ENCODE measurements at places on chromosomes 3 and 15.

- DNase-seq, result no peak
- no peak overlapping the region for H3K4me3 ChIP-seq
- no peaks in the 10 kb centered on the region for H3K36me3 ChIP-seq
- H3K27ac ChIP-seq, result no peak overlapping the region
- H3K27me3 ChIP-seq, result peaks cover 3% of the 10 kb centered on the region
Measured at GRCh38 chr15:54841701-54842305, 354.9 kb downstream of the RSL24D1 start.

DNA sequence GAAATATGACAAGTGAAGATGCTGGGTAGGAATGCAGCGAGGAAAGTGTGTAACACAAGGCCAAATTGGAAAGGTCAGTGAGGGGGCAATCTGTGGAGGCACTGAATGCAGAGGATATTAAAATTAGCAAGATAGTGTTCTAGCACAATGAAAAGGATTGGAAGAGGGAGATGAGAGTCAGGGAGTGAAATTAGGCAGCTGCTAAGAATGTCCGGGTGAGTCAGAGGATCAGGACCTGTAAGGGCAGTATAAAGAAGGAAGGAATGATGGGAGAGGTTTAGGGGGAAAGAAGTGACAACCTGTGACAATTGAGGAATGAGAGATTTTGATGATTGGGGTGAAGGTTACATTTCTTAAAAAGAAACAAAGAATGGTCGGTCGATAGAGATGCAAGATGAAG is 103.5 kb downstream of the UBE3A start:
- peaks cover 51% of the 10 kb centered on the region for H3K36me3 ChIP-seq
- no peak for DNase-seq
- no peak overlapping the region for H3K4me3 ChIP-seq

GRCh38 chr3:69209413-69209812 is 87.0 kb upstream of the LMOD3 start:
- no peak for DNase-seq
- peaks cover 17% of the 10 kb centered on the region for H3K4me1 ChIP-seq

- DNase-seq, result no peak
- peaks cover 2% of the 10 kb centered on the region for H3K27me3 ChIP-seq
- peaks cover 2% of the 10 kb centered on the region for H3K4me1 ChIP-seq
- no peaks in the 10 kb centered on the region for H3K36me3 ChIP-seq
- no peak overlapping the region for H3K4me3 ChIP-seq
Measured at GRCh38 chr3:7503431-7503830, 642.5 kb downstream of the GRM7 start.

DNA sequence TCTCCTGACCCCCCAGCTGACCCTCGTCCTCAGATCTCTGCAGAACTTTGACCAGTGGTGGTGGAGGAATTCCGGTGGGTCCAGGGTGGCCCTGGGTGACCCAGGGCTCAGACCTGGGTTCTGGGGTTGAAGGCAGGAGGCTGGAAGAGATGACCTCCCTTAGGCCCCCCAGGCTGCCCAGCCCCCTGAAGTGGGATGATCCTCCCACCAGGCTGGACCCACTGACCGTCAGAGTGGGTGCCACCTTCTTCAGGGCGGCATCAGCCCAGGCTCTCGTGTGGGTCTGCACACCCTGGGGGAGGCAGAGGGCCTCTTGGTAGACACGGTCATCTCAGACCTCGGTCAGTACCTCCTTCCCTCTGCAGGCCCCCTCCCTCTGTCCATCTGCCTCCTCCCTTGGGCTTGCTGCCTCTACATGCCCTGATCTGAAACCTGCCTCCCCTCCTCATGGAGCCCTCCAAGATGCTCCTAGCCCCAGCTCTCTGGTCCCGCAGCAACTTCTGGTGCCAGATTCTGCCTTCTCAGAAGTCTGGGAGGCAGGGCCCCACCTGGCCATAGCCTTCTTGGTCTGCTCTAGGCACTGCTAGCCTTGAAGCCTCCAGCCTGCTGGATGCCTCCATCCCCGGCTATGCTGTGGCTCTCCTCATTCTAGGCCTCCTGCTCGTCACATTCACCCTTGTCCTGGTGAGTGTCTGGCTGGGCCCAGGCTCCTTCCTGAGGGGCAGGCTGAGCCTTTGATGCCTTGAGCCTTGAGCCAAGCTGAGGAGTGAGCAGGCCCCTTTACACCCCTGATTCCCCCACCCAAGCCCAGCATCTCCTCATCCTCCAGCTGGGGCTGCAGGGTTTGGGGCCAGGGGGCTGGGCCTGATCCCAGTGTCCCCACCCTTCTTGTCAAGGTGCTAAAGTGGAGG is 49.1 kb upstream of the CSPG4 start:
- H3K4me3 ChIP-seq, result no peak overlapping the region
- H3K27ac ChIP-seq, result no peak overlapping the region
- DNase-seq, result no peak
- H3K27me3 ChIP-seq, result peaks cover 33% of the 10 kb centered on the region
- H3K4me1 ChIP-seq, result peaks cover 17% of the 10 kb centered on the region

DNA sequence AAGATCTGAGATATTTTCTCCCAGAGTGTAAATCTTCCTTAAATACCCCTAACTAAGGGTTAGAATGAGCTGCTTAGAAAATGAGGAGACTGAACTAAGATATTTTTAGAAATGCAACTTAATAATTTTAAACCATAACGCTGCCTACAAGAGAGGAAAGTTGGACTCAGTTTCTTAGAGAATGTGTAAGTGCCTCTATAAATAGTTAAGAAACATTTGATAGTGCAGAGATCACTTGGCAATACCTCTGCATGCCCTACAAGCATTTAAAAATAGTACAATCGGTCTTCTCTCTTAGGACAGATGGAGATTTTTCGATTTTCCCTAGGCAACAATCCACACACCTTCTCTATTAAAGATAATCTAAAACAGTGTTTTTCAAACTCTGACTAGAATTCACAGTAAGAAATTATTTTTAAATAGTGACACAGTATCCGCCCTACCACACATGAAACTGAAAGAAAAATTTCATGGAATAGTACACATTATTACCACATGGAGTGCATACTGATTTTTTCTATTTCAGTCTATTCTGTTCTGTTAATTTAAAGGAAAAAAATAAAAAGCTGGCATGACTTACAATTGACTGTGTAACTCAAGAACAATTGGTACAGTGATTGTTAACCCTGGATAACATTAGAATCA is 83.2 kb downstream of the GADL1 start:
- no peaks in the 10 kb centered on the region for H3K36me3 ChIP-seq
- H3K4me1 ChIP-seq, result peaks cover 20% of the 10 kb centered on the region
- H3K27ac ChIP-seq, result peak overlapping the region; percentile 90
- peak overlapping the region; percentile 54 for H3K4me3 ChIP-seq
- peaks cover 4% of the 10 kb centered on the region for H3K27me3 ChIP-seq
